Stimulated activated CD4-positive, alpha-beta T cell treated with anti-CD3 and anti-CD28 coated beads, Interleukin-15, amount 100 ng/mL, for 1 hour (primary cell): ENCODE measurements at places on chromosomes 4 and X.
A peak's percentile ranks its signal among the peaks of the same experiment; 100 is the strongest.

- no peak for DNase-seq
These were observed 153.3 kb upstream of the USP9X start for GRCh38 chrX:40931921-40932320.

- DNase-seq: peak; percentile 2
These were observed 128.5 kb upstream of the ARX start for GRCh38 chrX:25144043-25144940.

DNA sequence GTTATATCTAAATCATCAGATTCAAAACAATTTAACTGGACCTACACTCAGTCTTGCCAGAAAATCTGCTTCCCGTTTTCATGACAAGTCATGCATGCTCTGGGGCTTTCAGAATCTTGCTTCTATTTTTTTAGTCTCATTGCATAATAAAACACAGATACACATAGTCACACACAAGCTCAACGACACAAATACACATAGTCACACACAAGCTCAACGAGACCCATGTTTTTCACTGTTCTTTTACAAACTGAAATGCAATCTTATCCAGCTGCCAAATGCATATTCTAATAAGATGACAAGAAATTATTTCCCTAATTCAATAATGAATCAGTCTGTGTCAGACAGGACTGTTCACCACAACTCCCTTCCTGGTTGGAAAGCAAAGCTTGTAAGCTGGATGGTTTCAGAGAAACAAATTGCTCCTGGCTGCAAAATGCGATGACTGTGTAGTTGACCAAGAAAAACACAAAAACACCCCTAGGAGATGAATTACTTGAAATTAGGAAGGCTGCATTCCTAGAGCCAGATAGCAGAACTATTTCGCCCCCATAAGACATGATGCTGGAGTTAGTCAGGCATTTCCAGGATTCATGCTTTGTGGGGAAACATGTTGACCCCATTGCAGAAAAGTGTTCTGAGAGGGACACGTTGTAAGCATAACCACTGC lies 208.7 kb downstream of the CHIC2 start:
- no peak for DNase-seq

GRCh38 chr4:101306764-101307615 lies 40.3 kb downstream of the PPP3CA start:
- DNase-seq: no peak

DNA sequence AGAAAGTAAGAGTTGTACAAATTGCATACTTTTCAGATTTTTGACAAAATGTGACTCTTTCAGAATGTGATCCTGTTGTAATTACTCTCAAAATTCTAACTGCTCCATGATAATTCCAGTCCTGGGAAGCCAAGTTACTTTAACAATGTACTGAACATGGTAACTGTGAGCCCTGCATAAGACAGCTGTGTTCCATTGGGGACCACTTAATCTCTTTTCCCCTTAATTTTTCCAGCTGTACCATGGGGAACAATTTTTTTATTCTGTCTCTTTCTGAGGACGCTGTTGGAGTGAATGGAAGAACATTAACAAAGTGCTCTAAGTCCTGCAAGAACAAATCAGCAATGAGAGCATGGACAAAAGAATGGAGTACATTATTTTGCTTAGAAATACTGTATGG lies 95.8 kb downstream of the UPRT start:
- no peak for DNase-seq
